ENCODE measurements at places on chromosomes 1 and 21.

DNA sequence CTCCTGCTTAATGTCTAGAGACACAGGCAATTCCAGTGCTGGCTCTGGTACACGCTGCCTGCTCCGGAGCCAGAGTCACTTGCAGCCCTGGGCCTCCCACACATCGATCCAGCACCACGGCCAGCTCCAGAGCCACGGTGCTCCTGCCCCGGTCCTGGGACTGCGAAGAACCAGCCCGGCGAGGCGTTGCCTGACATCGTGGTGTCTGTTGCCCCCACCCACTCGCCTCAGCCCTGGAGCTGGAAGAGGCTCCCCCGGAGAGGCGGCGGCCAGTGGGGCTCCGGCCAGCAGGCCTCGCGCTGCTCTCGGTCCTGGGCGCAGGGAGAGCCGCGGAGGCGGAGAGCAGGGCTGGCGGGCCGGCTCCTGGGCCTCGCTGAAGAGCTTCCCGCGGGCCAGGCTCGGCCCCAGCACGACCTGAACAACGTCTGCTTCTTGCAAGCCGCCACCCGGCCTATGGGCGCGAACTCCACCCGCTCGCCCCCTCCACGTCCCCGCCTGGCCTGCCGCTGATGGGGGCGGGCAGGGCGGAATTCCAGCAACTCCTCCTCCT lies 364.8 kb downstream of the CEP170 start:
- no peak for DNase-seq

GRCh38 chr1:171213559-171214454 lies 28.7 kb downstream of the FMO2 start:
- no peak for DNase-seq

- no peak for DNase-seq
Measured at GRCh38 chr1:15196807-15197530, 43.4 kb downstream of the TMEM51 start.

DNA sequence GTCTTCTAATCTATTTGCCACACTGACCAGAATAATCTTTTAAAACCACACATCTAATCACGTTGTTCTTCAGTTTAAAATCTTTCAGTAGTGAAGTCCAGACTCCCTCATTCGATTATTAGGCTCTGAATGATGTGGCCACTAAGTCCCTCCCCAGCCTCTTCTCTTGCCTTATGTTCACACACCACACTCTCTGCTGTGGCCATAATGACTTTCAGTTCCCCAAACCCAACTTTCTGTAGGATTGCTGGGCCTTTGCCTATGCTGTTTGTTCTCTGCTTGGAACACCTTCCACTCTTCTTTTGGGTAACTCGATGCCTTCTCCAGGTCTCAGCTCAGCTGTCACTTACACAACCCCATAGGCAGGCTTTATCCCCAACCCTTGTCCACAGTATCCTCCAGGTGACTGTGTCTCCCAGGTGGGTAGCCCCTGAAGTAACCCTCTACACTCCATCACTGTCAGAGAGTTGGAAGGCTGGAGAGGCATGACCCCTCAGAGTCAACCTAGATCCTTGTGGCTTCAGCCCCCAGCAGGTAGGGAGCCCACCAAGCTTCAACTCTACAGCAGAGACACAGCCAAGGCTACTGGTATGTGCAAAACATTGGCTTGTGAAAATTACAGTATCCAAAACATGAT lies 8.4 kb upstream of the SLC37A1 start:
- peak; percentile 43 for DNase-seq

DNA sequence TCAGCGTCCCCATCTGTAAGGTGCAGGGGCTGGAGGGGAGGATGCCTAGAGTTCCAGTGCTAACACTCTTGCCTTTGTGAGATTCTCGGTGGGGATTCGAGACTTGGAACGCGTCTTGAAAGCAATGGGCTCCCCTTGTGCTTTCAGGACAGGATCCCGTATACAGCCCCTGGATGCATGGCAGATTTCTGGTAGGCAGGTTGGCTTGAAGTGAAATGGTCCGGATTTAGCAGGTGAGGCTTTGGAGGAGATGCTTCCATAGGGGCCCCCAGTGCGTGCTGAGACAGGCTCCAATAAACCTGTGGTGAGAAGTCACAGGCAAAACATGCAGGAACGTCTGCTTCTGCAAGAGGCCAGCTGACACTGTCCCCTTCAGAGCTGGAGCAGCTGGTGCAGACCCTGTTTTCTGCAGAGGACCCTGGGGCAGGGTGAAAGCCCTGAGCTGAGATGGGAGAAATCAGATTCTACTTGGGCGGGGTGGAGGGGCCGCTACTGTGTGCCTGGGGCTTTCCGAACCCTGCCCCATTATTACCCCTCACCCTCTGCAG lies 270.4 kb downstream of the PTPRU start:
- peak; percentile 37 for DNase-seq

DNA sequence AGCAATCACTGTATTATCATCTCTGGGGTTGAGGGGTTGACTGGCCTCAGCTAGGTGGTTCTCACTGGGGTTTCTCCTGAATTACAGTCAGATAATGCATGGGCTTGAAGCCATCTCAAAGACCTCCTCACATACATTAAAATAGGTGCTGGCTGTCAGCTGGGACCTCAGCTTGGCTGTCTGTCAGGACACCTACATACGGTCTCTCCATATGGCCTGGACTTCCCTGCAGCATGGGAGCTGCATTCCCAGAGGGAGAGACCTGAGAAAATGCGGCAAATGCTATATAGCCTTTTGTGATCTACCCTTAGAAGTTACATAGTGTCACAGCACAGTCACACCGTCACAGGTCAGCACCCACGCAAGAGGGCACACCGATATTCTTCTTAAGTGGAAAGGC lies 93.6 kb downstream of the TSEN15 start:
- DNase-seq = no peak

DNA sequence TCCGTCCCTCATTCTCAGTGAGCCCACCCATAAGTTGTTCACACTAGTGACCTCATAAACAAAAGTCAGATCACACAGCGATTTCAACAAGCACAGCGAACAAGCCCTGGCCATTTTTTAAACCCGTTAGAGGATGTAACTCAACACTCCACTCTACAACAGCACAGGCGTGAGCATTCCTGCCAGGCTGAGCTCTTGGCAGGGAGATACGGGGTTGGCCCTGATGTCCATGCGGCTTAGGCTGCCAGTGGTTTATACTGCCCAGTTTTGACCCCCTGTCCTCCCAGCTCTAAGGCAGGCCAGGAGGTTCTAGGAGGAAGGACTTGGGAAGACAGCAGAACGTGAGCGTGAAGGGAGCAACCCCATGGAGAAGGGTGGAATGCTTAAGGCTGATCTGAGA lies 35.0 kb downstream of the PARP1 start:
- DNase-seq = no peak

GRCh38 chr1:7234471-7234755 lies 449.2 kb downstream of the CAMTA1 start:
- no peak for DNase-seq

DNA sequence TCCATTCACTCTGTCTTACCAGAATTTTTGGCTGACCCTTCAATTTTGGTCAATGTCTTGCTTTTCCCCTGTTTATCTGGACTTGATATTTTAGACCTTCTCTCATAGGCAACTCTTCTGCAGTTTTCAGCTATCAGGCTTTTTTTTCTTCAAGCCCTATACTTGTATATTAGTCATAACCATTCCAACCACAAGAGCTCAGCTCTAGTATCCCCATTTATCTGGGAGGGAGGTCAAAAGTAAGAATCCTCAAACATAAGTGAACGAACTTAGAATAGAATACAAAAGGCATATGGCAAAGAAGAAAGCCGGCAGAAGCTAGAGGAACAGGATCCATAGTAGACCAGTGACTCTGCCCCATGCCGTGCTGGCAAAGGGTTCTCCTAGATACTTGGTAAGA lies 45.9 kb upstream of the TNFSF4 start:
- no peak for DNase-seq

- DNase-seq = no peak
Measured at GRCh38 chr1:47852006-47852718, 145.0 kb downstream of the TRABD2B start.

DNA sequence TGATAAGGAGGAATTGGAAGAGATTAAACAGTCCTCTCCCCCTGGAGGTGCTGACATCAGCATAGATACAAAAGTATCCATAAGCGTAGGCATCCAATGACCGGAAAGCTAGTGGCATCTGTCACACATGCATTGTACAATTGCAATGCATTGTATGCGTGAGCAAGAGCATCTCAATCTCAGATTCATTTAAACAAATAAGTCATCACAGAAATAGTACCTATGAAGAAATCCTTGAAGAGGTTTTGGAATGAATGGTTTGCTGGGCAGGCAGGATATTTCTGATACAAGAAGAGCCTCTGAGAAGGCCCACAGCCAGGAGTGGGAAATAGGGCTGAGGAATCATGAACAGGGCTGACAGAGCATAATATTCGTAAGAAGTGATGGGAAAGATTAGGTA lies 88.9 kb upstream of the ABCD3 start:
- no peak for DNase-seq

DNA sequence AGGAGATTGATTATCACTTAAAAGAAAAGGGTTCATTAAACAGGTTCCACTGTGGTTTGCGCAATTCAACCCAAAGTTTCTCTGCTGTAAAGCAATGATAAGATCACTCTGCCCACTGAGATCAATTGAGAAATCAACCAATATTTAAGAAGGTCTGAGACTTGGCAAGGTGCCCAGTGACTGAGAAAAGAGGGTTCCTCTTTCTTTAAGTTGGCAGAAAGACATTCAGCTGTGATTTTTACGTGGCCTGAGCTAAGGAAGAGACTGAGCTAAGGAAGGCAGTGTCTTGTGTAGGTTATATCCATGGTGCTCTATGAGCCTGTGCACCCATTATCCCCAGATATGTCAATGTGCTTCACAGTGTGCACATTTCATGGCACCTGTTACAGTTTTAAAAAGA lies 344.1 kb downstream of the DISC1 start:
- no peak for DNase-seq

DNA sequence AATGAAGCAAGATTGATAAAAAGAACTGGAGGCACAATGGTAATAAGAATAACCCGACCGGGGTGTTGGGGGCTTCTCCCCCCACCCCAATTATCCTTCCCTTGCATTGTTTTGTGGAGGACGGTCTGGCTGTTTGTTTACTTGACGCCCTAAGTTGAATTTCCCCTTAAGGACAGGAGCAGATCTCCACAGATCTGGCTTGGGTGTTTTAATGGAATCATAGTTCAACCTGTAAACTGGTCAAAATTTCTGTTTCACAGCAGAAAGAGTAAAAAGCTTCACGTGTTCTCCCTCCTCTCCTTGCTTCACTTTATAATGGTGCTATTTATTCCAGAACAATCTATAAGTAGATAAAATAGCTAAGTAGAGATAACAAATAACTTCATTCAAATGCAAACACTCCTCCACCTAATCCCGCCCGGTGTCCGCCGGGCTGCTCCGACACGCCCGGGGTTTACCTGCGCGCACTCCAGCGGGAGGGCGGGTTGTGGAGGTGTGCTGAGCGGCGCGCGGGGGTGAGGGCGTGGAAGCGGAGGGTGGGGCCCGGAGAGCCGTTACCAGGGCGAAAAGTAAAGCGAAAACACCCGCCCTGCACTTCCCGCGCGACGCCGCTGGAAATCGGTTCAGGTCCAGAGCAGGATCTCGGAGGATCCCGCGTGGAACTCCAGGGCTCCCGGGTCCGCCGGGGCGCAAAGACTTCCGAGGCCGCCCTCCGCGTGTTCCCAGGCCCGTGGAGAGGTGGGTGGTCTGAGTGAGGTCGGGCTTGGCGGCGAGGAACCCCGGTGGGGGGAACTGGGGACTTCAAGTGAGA lies 2.0 kb upstream of the ATF3 start:
- DNase-seq = peak; percentile 74

- DNase-seq = no peak
Measured at GRCh38 chr1:226092965-226093364, 30.4 kb downstream of the H3-3A start.

DNA sequence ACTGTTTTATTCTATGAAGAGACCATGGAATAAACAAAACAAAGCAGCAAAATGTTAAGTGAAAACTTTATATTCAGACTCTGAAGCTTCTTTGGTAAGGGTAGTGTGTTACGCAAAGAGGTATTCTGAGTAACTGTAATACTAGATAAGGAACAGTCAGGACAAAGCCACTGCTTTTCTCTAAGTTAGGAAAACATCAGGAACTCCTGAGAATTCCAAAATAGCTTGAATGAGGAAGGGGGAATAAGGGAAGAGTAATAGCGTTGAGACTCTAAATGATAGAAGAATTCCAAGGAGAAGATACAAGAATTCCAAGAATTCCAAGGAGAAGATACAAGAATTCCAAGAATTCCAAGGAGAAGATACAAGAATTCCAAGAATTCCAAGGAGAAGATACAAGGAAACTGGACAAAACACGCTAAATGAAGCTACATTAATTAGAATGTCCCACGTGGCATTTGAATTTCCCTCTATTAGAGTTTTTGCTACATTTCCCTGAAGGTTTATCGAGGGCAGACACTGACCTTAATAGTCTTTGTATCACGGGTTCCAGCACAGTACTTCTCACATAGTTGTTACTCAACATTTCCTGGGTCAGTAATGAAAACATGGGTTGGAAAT lies 71.5 kb downstream of the SMYD3 start:
- no peak for DNase-seq

DNA sequence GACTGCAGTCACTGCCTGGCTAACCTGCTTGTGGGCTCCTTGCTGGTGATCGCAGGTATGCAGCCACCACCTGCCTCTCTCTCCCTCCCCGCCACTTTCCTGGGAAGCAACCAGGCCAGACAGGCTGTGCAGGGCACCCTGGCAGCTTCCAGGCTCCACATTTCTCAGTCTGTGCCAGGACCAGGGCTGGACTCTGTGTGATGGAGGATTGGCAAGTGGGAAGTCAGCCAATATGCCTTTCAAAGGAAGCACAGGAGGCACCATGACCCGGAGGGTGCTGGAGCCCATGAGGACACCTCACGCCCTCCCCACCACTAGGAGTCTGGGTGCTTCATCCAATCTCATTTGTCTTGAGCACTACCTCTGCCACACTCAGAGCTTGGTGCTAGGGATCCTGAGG lies 15.8 kb upstream of the DISP3 start:
- no peak for DNase-seq

DNA sequence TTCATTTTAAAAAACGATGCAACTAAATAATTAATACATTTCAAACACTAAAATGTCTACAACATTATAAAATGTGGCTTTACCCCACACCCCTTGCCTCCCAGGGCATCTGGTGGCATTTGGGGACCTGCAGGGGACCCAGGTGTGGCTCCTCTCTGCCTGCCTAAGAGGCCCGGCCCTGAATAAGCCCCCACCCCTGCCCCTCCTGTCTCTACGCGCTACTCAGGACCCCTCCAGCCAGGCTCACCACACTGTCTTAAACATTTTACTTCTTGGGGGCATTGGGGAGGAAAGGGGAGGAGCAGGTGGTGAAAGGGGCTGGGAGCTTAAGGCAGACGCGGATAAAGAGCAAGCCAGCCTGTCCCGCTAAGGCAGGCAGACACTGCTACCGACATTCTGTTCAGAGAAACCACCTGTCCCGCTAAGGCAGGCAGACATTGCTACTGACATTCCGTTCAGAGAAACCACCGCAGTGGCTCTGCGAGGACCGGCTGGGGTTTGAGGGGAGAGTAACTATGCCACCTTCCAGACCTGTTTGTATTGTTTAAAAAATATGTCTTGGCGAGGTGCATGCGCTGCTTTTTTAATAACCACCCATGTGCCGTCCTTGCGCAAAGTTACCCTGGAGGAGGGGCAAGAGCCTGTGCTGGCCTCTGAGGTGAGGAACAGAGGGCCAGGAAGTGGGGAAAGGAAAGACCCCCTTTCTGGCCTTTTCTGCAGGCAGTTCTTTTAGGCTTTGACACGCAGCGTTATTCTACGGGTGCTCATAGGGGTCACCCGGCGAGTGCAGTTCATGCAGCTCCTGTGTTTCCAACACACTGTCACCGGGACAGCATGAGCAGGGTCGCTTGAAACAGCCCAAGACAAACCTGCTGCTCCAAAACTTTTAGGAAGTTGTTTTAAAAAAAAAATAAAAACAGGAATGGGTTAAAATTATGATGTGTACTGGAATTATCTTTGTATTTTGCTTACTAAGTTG lies 51.3 kb upstream of the RIPK4 start:
- DNase-seq = no peak

- DNase-seq = no peak
Measured at GRCh38 chr1:162695687-162696086, 63.4 kb downstream of the DDR2 start.
